Progenitor cell of endocrine pancreas (in vitro differentiated cells): ENCODE measurements at places on chromosomes 5 and 9.

GRCh38 chr9:129757045-129757444 is 4.2 kb upstream of the PTGES start:
- DNase-seq = no peak

- DNase-seq = no peak
Observed at GRCh38 chr5:66427139-66427442, 169.1 kb upstream of the MAST4 start.

DNA sequence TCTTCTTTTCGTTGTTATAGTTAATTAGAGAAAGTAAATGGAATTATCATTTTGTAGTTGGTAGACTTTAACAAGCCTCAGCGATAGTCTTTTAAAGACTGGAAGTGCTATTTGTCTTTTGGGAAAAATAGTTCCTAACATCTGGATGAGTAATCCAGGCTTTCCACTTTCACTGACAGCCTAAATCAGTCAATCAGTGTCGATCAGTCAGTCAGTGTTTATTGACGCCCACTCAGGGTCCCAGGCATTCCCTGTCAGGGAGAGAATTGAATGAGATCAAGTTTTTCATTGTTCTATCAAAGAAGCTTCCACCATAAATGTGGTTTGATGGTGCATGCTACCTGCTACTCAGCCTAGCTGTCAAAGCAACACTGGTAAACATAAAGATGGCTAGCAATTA is 2.6 kb downstream of the ABL1 start:
- no peak for DNase-seq

GRCh38 chr9:77194423-77194822 is 17.1 kb downstream of the VPS13A start:
- DNase-seq = no peak

DNA sequence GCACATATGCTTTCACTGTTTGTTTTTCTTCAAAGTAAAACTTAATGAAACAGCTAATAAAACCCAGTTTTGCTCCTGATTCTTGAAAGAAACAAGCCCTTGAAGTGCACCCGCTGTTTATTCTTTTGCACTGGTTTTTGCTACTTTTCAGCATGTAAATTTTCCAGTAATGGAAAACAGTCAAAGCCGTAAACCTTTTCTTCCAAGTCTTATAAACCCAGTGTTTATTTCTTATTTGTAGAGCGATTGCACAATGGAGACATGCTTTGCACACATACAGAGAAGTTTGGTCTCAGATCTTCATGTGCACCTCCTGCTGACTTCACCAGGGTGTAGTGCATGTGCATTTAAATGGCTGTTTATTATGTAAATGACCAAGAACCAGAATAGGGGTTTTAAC is 51.8 kb downstream of the ATG10 start:
- DNase-seq = no peak

DNA sequence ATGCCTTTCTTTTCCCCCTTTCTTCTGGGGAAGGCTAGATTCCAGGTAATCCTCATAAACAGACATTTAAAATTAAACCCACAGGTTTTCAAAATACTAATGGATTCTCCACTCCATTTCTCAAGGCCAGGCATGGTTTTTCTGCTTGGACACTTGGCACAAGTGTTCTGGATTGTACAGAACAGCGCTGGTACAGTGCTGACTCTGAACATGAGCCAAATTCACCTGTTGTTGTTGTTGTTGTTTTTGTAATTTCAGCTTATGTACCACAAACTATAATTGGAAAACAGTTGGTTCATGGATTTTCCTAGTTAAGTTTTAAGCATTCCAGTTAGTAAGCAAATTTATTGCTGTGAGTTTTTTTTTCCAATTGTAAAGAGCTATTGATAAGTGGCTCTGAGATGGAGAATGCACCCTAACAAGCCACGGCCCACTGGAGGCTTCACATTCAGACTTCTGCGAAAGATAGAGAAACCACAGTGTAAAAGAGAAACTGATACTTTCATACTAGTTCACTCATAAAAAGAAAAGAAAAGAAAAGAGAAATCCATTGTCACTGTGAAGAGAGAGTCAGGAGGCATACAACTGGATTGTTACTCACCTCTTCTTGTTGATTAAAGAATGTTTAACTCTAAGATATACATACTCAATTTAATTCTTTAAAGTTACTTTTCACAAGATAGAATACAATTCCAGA is 16.2 kb upstream of the ITGA1 start:
- DNase-seq = no peak

DNA sequence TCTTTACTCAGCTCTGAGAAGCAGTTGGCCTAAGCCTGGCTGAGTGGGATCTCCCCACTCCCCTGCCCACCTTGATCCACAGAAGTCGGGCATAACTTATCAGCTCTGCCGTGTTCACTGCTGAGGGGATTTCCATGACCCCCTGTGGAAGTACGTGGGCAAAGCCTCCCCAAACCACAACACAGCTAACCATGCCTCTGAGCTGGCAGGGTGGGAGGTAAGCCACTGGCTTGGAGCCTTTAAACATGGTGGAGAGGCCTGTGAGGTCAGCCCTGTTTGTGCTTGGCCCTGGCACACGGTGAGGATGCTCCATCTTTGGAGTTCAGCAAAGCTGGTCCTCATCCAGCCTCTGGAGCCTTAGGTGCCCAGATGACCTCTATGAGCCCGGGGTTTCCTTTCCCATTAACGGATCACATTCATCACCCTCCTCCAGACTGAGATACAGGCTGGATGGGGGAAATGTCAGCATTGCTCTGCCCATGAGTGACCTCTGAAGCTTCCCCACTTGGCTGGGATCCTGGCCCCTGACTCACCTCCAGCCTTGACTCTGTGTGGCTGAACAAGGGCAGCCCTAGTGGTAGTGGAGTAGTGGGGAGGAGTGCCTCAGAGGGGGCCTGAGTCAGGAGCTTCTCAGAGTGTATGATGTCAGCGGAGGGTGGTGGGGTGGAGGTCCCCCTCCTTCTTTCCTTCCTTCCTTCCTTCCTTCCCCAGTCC is 6.2 kb downstream of the PDLIM4 start:
- no peak for DNase-seq

DNA sequence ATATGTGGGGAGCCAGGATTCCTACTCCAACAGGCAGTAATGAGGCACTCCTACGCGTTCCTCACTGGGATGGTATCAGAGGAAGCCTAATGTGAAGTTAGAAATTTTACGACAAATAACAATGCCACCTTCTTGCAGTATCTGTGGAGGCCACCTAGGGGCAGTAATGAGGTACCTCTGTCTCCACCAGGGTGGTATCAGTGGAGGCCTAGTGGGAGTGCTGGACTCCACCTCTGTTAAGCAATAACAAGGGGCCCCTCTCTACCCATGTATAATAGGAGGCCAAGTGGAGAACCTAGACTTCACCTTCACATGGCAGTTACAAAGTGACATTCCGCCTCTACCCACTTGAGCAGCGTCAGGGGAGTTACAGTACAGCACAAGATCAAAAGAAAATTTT is 147.9 kb downstream of the PLPPR1 start:
- DNase-seq = no peak

GRCh38 chr5:79834754-79835714 is 145.4 kb downstream of the CMYA5 start:
- no peak for DNase-seq

DNA sequence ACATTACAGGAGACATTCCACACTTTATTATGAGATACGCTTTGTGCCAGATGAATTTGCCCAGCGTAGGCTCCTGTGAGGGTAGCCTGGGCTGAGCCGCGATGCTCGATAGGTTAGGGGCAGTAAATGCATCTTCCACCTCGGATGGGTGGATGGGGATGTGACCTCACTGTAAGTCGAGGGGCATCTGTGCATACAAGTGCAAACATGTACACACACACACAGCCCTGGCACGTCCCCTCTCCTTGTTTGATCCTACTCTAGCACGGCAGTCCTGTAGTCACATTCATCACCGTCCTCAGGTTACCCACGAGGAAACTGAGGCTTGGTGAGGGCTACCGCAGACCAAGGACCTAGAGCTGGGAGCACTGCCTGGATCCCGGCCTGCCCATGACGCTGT is 166.8 kb downstream of the COL23A1 start:
- no peak for DNase-seq

- DNase-seq = no peak
Observed at GRCh38 chr9:135224286-135224877, 136.9 kb downstream of the OLFM1 start.

DNA sequence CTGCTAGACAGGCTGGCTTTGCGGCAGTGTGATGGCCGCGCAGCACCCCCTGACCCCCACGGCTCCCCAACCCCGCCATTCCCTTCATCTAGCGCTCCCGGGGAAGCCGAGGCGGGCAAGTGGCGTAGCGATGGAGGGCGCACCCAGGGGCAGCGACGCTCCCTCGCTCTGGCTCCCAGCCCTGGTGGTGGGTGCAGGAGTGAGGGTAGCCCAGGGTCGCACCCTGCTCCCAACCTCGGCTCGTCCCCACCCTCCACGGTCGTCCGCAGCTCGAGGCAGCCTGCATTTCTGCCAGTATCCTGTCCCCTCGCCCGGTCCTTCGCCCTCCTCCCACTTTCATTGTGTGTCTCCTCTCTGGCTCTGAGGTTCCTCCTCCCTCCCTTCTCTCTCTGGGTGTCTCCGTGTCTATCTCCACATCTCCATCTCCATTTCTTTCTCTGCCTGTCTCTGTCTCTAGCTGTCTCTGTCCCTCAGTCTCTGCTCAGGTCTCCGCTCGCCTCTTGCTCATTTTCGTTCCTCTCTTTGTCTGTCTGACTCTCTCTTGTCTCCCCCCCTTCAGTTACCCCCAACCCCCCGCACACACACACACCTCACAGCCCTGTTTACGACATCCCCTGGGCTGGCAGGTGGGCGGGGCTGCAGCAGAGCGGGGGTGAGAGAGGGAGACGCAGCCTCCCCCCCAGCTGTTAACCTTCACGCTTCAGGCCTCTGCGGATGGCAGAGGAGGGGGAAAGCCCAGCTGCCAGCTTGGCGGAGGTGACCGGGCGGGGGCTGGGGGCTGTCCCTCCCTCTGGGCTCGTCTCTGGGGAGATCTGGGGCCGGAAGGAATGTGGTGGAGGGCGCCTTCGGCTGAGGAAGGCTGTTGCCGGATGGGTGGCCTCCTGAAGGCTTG is 48.7 kb upstream of the PSD2 start:
- DNase-seq = no peak

GRCh38 chr9:84296146-84296843 is 44.3 kb downstream of the SLC28A3 start:
- DNase-seq = no peak

DNA sequence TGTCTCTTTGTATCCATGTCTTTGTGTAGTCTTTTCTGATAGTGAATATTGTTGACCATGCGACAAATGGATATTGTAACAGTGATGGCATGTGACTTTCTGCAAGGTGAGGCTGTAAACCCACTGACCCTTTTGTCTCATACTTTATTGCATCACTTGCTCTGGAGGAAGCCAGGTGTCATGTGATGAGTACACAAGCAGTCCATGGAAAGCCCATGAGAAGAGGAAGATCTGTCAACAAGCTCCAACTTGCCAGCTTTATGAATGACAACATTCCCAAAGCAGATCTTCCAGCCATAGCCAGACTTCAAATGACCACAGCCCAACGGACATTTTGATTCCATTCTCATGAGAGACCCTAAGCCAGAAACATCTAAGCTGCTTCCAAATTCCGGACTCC is 450.1 kb upstream of the ACTBL2 start:
- DNase-seq = no peak

- peak; percentile 94 for DNase-seq
Observed at GRCh38 chr5:150486402-150487198, 21.3 kb upstream of the NDST1 start.

DNA sequence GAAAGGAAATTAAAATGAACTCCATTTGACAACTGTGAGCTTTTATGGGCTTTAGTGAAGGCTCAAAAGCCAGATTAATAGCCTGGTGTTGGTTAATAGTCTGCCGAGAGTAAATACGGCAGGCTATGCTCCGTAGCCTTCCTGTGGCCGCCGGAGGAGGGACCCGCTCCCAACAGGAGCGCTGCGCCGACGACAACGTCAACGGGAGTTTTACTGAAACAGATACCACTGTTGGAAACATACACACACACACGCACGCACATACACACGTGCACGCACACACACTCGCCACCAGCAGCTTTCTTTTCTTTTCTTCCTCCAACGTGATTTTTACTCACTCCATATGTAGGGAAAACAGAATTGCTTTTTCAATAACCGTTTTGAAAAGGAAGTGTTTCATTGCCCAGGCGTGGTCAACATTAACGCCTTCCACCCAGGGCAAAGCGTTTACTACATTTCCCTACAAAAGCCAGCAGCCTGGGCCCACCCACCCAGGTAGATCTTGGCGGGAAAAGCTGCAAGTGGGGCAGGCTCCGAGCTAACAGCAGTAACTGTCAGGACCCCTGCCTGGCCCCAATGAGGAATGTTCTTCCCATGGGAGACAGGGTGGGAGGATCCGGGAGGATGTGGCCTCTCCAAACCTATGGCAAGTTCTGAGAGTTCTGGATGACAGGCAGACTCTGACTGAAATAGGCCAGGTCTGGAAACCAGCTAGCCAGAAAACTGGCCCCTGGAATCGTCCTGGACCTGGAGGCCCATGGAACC is 72.3 kb downstream of the PAX5 start:
- no peak for DNase-seq

GRCh38 chr5:159657298-159657697 is 259.0 kb upstream of the ADRA1B start:
- no peak for DNase-seq

GRCh38 chr5:106459541-106459940 is 1211.2 kb downstream of the EFNA5 start:
- DNase-seq = no peak

DNA sequence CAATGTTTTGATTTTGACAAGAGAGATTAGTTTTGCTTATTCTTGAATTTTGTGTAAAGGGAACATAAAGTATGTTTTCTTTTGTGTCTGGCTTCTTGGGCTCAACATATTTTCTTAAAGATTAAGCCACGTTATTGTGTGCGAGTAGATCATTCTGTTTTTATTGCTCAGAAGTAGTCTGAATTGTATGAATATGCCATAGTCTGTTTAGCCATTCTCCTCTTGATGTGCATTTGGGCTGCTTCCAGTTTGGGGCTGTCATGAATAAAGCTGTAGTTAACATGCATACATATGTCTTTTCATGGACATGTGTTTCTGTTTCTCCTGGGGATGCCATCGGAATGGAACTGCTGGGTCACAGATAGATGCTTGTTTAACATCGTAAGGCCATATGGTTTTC is 198.9 kb downstream of the FANCC start:
- DNase-seq = no peak

DNA sequence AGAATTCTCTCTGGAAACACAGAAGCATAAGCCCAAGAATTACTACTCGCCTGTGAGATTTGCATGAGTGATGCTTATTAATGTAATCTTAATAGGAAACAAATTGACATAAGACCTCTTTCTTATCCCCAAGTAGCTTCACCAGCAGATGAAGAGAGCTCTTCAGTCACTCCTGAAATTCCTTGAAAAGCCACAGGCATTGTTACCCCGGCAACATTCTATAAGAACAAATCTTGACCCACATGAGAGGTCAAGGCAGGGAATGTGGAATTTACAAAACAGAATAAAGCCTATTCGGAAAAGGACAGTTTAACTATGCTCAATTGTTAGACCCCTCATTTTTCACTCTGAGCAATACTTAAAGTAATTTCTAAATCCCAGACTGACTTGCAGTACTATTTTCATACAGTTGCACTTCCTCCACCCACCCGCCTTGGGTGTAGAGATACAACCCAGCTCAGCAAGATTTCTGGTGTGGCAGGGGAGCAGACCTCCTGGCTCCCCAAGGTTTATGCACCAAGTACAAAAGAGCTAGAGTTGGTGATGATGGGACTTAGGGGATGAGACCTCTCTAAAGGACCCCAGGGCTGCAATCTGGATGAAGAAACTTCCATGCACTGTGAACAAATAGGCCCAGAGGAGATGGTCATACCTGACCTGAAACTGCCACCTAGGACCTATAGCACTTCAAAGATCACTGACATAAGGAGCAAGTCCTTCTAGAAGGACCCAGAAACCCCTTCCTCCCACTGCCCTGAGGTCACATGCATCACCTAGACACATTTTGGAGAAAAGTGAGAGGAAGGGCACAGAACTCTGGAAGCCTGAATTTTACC is 242.1 kb downstream of the ZNF608 start:
- no peak for DNase-seq
